Stimulated activated CD4-positive, alpha-beta T cell treated with anti-CD3 and anti-CD28 coated beads, Interleukin-12 subunit alpha, Interleukin-12 subunit beta, amount 100 ng/mL, for 4 hours (primary cell): ENCODE measurements at places on chromosomes 2 and 18.

GRCh38 chr2:48355494-48355893 is 174.5 kb upstream of the STON1 start:
- DNase-seq = no peak

DNA sequence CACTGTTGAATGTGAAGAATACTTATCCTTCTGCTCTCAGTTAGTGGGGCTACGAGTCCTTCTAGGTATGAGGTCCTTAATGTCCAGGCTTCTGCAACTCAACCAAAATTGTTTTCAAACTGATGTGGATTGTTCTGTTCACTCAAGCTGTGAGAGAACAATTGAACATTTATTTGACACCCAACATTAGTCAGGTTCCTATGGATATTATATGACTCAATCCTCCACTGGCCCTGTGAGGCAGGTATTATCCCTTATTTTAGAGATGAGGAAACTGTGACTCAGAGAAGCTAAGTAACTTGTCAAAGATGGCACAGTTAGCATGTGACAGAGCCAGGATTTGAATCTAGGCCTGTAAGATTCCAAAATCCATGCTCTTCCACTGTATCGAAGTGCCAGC is 1.2 kb upstream of the LYG2 start:
- DNase-seq = no peak

- no peak for DNase-seq
Observed at GRCh38 chr18:76410033-76410432, 85.0 kb downstream of the ZNF516 start.

- DNase-seq = no peak
Observed at GRCh38 chr18:30343090-30343489, 699.5 kb downstream of the DSC3 start.

DNA sequence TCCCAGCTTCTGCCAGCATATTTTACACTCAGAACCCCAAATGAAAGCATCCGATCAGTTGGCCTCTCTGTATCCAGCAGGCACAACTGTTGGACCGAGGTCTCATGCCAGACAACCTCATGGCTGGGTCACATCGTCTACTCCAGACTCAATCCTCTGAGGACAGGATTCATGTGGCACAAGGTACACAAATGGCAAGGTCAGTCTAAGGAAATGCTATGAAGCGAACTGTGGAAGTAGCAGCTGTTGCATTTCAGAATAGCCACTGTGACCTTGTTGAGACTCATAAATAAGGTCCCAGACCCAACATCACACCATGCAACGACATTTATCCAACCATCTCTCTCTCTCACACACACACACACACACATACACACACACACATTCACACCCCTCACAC is 7.1 kb upstream of the FZD7 start:
- no peak for DNase-seq

- DNase-seq = no peak
Observed at GRCh38 chr2:239760596-239760995, 264.5 kb downstream of the NDUFA10 start.

DNA sequence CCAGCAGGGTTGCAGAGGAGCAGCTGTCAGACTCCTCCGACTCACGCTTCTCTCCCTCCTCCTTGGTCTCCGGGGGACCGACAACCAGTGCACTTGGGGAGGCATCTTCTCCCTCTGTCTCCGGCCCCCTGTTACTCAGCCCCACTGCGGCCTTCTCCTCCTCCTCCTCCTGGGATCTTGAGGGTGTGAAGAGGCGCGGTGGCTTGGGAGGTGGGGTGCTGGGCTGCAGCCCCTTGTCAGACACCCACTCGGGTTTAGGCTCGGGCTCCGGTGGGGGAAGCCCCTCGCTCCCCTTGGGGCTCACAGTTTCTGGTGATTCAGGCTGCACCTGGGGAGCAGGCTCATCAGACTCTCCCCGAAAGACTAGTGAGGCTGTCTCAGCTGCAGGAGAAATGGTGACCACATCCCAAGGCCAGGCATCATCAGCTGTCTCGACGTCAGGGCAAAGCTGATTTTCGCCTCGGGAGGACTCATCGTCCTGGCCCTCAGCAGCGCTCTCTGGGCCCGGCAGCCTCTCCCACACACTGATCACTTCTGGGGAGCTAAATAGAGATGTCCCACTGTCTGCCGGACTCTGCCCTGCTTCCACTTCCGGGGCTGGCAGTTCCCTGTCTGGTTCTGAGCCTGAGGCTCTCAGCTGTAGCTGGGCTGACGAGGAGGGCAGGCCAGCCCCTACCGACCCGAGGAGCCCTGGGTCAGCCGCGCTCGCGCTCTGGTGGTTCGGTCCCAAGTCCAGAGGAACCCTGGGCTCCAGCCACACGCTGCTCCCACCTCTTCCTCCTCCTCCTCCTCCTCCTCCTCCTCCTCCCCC is 9.0 kb upstream of the SFXN5 start:
- no peak for DNase-seq
